ENCODE measurements at places on chromosomes 5 and 9. TPM values are rescaled to one million over a fixed set of nuclear protein-coding genes. Genes with fewer than 3 reads are reported as not detected.

Gene TIMD4
- 0.21 TPM for total RNA-seq

Gene TSSK1B
- total RNA-seq, result not detected

Gene UGT3A2
- not detected for total RNA-seq

Gene EIF4EBP3
- 31.7 TPM for total RNA-seq

Gene MUSK
- 1.2 TPM for total RNA-seq

Gene STPG3
- not detected for total RNA-seq

Gene SH2D3C
- total RNA-seq, result 10.0 TPM

Gene ZNF454
- 0.54 TPM for total RNA-seq

Gene GAPT
- total RNA-seq, result 0.53 TPM

Gene TAF11L5
- total RNA-seq, result not detected

Gene C5orf47
- not detected for total RNA-seq

Gene HAVCR2
- total RNA-seq, result 1.3 TPM

Gene SPATA31A3
- total RNA-seq, result not detected

Gene NIM1K
- 0.19 TPM for total RNA-seq

Gene C6
- total RNA-seq, result 0.71 TPM

Gene C9
- not detected for total RNA-seq

Gene ANKRD34B
- not detected for total RNA-seq

Gene ENTREP1
- 19.6 TPM for total RNA-seq

Gene PCDHA11
- not detected for total RNA-seq

Gene CCNJL
- 1.3 TPM for total RNA-seq

Gene KLF9
- 29.5 TPM for total RNA-seq

Gene CDKN2B-AS1
- 0.40 TPM for total RNA-seq

Gene GNAQ
- total RNA-seq, result 23.8 TPM

Gene NUTM2F
- total RNA-seq, result not detected

Gene LHX6
- 6.0 TPM for total RNA-seq

Gene ALAD
- total RNA-seq, result 29.0 TPM

Gene LRRTM2
- 0.28 TPM for total RNA-seq

Gene SLC9A3
- total RNA-seq, result 0.81 TPM

Gene OGN
- 7.4 TPM for total RNA-seq

Gene DCAF10
- total RNA-seq, result 20.4 TPM

Gene SLC6A3
- total RNA-seq, result not detected

Gene SUSD3
- not detected for total RNA-seq

Gene FAM153A
- total RNA-seq, result 0.82 TPM

Gene ZNF462
- total RNA-seq, result 102 TPM

Gene NR5A1
- not detected for total RNA-seq

Gene WNK2
- total RNA-seq, result 58.8 TPM

Gene CAMLG
- total RNA-seq, result 32.1 TPM

Gene FUT7
- total RNA-seq, result 0.08 TPM

Gene AMBP
- not detected for total RNA-seq

Gene TEK
- 14.5 TPM for total RNA-seq

Gene RFX3
- 2.8 TPM for total RNA-seq

Gene NKD2
- 0.83 TPM for total RNA-seq

Data from psoas muscle (tissue), 8 donors.